ENCODE measurements at places on chromosomes 4 and X.

GRCh38 chrX:21155916-21156315, 218.3 kb upstream of the CNKSR2 start:
- DNase-seq = no peak

DNA sequence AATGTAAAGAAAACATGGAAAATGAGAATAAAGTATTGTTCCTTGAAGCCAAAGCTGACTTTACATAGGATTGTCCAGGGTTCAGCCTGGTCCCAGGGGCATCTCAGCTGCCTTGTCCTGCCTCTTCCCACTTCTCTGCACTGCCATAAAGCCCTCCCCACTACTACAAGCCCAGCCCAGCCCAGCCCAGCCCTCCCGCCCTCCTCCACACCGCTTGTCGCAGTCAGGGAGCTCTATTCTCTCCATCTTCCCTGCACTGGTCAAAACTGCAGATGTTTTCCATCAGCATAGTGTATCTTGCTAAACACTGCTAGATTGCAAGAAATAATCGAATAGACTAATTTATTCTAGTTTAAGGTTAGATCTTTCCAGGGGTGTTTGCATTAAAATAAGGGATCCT, 100.3 kb downstream of the TENM3 start:
- no peak for DNase-seq

DNA sequence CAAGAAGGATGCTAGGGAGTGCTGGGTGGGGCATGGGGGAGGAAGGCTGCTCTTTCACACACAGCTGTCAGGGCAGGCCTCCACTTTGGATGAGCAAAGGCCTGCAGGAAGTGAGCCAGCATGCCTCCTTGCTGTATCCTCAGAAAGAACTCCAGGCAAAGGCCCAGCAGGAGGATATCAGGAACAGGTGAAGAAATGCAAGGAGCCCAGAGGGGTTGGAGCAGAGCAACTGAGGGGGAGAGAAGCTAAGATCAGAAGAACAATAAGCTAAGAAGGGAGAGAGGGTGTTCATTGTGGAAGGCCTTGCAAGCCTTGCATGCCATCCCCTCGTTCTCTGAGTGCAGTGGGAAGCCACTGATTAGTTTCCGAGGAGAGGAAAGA, 115.1 kb downstream of the CAMK2D start:
- DNase-seq = peak; percentile 1

GRCh38 chr4:23875317-23875716, 14.5 kb downstream of the PPARGC1A start:
- no peak for DNase-seq

DNA sequence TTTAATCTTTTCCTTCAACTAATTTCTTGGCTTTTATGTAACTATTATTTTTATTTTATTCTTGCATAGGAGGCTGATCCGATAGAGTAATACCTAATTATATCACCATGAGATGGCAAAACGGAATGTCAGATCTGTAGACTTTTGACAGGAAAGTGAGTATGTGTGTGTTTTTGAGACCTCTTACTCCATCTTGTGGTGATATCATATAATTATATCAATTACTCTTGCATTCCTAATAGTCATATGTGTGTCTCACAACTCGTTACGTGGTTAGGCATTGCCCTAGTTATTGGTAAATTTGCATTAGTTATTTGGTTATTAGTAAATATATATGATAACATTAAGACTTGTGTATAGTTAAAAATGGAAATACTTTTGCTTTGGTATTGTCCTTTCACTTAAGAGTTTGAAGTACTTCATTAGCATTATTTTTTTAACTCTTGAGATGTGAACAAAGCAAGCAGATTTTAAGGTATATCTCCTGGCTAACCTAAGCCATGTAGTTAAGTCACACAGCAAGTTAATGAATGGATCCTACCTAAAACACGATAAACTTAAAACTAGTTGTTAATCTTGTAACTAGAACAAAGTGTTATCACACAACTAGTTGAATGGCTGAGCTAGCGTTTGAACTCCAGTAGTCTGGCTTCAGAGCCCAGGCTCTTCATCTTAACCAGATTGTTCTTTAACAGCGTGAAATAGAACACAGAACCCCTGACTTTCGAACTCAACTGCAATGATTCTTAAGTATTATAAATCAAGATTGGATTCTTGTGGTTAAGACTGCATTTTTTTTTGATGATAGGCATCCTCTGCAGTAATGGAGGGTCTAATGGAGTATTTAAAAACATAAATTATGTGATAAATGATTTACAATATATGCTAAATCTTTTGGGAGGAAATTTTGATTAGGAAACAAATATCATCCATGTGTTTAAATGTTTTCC, 67.1 kb downstream of the PGRMC2 start:
- peak; percentile 18 for DNase-seq

DNA sequence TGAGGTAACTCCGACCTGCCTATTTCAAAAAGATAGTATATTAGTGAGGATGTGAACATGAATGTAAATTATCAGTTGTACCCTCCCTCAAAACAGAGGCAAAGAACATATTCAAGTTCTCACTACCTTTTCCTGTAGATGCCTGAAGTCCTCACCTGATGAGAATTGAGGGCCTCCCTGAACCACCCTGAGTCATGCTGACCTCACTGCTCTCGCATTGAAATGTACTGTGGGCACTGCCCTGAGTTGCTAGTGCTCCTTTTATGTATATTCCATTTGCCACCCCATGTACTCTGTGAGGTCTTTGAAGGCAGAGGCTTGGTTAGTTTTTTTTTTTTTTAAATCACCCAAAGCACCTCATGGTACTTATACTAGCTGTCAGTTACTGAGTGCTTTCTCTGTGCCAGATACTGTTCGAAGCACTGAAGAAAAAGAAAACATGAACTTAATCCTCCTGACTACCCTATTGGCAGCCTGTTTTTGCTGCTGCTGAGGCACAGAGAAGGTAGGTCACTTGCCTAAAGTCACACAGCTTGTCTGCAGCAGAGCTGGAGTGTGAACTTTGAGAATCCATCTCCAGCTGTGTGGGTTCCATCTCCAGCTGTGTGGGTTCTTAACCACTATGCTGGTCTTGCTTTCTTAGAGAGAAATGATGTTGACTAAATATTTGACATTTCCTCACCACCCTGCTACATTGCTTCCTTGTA, 253.1 kb upstream of the GPC4 start:
- DNase-seq = no peak

DNA sequence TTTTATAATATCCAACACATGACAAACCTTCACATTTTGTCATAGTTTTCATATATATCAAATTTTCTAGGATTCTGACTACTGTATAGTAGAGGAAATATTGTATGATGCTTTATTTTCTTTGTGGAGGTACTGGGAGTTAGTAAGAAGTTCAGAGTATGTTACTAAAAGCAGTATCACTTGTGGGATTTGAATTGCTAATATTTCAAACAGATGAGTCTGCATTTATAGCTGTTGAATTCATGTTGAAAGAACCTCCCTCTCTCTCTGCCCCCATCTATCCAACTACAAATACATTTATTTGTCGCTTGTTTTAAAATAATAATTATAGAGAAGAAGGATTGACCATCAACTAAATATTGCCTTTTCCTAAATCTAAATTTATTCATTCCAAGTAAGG, 29.8 kb upstream of the MAPK10 start:
- DNase-seq = no peak

- no peak for DNase-seq
These were observed 5.1 kb downstream of the BGN start for GRCh38 chrX:153499876-153500275.

DNA sequence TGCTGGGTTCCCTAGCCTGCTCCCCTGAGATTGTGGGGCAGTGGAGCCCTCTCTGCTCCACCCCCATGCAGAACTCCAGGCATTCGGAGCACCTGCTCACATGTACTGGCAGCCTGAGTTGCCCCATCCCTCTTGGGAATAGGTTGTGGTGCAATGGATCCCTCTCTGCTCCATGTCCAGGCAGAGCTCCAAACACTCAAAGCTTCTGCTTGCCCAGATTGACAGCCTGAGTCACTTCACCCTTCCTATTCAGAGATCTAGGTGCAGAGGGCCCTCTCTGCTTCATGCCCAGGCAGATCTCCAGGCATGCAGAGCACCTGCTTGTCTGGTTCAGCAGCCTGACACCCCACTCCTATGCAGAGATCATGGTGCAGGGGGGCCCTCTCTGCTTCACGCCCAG, 18.6 kb upstream of the TEX13B start:
- DNase-seq = no peak

DNA sequence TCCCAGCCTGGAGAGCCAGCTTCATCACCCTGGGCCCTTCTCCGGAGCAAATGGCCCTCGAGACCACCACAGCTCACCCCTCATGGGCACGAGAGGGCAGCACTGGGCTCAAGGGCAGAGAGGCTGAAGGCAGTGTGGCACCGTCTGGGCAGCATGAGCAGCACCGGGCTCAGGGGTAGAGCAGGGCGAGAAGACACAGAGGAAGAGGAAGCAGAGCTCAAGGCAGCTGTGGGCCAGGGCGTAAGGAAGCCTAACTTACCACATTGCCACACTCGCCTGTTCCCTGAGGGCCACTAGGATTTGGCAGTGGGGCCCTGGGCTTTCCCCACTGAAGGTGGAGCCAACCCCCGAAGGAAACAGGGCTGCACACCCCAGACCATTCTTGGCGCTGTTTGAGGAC, 15.5 kb downstream of the ZNF185 start:
- DNase-seq = no peak

GRCh38 chr4:151743128-151743854, 17.5 kb downstream of the GATB start:
- no peak for DNase-seq

DNA sequence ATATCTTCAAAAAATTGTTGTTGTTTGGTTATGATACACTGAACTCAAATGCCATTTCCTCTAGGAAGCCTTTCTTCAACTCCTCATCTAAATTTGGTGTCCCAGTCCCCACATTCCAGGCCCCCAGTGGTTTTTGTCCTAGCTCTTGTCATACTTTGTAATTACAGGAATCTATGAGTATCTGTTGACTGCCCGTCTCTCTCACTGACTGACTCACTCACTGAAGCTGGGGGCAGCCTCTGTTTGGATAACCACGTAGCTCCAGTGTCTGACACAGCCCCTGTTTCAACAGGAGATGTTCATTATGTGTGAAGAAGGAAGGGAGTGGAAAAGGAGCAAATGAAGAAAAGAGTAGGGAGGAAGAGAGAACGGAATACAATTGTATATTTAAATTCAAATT, 284.1 kb upstream of the TENM3 start:
- no peak for DNase-seq

GRCh38 chrX:13383907-13384306, 64.1 kb upstream of the ATXN3L start:
- DNase-seq = no peak

DNA sequence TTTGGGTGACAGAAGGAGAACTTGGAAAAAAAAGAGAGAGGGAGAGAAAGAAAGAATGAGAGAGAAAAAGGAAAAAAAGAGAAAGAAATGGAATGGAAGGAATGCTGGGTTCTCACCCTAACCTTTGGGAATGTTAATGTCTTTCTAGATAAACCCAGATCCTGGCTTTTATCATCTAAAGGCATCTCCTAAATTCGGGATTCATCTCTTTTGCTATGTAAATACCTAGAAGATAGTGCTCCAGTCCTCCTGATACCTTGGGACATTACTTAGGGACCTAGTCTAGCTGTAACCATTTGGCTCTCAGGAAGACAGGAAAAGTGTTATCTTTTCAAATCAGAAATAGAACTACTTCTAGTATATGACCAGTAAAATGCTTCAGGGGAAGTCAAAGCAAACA, 15.8 kb upstream of the SPCS3 start:
- no peak for DNase-seq

DNA sequence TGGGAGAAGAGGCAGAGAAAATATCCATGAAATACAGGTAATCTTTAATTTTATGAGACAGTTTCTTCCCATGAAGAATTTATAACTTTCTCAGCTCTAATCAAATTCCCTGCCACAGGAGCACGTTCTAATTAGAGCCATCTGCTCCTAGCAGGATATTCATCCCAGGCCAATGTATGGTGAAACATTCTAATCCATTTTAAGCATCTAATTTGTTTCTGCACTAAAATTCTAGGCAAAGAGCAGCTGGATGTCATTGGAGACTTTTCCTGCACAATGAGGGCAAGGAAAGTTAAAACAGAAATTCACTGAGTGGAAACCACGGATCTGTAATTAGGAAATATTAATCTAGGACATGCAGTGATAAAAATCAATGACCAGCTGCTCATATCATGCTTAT, 107.7 kb upstream of the ZFP42 start:
- DNase-seq = no peak

- DNase-seq = no peak
These were observed 474.0 kb upstream of the TECRL start for GRCh38 chr4:64883087-64883807.

- no peak for DNase-seq
These were observed 31.4 kb downstream of the HMX1 start for GRCh38 chr4:8840006-8840793.

- DNase-seq = no peak
These were observed 13.3 kb downstream of the CLDN2 start for GRCh38 chrX:106933538-106933961.

- DNase-seq = no peak
These were observed 550.9 kb upstream of the BOD1L1 start for GRCh38 chr4:14178421-14178820.

- no peak for DNase-seq
These were observed 824.5 kb upstream of the DIAPH2 start for GRCh38 chrX:95860127-95860526.

DNA sequence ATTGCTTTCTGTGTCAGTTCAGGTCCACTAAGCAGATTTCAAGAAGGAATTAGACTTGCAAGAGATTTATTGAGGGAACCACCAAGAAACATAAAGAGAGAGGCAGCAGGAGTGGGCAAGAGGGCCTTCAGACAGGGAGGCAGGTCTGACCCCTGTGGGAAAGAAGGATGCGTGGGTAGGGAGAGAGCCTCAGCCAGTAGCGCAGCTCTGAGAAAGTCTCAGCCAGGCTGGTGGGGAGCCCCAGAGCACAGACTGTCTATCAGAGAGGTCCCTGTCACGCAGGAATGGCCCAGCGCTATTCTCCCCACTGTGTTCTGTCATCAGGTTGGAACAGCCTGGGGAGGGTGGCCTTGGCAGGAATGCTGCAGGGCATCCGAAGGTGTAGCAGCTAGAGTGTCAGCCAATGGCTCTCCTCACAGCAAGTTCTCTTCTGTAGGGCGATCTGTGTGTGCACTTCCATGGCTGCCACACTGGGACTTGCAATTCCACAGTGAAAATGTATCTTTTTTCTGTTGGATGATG, 48.0 kb downstream of the OTC start:
- DNase-seq = no peak
